ENCODE measurements at places on chromosomes 11 and 22.
A peak's percentile ranks its signal among the peaks of the same experiment; 100 is the strongest.

DNA sequence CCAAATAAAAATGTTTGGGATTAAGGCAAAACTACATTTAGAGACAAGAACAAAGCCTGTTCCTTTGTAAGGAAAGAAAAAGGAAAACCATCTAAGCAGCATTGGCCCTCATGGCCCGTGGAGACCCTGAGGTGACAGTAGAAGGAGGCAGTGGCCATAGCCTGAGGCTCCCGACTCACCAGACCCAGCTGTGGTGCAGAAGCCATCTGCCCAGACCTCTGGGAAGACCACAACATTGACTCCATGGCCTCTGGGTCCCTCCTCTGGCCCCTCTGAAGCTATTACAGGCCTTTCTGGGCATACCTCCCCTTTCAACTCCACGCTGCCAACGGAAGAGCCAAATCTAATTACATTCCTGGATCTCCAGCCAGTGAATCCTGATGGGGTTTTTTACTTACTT is 6.4 kb downstream of the PRAME start:
- DNase-seq: no peak

DNA sequence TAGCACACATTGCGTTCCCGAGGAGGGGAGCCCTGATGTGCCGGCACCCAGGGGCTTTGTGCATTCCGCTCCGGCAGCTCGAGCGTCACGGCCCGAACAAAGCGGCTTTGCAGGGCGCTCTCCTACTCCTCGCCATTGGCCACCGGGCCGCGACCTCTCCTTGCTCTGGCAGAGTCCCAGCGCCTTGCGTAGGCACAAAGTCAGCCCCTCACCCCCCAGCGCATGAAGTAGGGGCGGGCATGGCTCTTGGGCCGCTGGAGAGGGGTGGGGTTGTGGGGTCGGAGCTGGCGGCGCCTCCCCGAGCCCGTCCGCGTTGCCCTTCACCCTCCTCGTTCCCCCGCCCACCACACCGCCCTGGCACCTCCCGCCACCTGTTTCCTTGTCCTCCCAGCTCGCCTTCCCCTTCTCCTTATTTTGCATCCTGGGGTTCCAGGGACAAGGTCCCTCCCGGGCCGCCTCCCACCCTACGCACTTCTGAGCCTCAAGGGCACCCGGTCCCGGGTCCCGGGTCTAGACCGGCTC is 753 bp upstream of the PPARA start:
- DNase-seq: no peak

- no peak for DNase-seq
These were observed 644.2 kb downstream of the ETS1 start for GRCh38 chr11:127943152-127943551.

DNA sequence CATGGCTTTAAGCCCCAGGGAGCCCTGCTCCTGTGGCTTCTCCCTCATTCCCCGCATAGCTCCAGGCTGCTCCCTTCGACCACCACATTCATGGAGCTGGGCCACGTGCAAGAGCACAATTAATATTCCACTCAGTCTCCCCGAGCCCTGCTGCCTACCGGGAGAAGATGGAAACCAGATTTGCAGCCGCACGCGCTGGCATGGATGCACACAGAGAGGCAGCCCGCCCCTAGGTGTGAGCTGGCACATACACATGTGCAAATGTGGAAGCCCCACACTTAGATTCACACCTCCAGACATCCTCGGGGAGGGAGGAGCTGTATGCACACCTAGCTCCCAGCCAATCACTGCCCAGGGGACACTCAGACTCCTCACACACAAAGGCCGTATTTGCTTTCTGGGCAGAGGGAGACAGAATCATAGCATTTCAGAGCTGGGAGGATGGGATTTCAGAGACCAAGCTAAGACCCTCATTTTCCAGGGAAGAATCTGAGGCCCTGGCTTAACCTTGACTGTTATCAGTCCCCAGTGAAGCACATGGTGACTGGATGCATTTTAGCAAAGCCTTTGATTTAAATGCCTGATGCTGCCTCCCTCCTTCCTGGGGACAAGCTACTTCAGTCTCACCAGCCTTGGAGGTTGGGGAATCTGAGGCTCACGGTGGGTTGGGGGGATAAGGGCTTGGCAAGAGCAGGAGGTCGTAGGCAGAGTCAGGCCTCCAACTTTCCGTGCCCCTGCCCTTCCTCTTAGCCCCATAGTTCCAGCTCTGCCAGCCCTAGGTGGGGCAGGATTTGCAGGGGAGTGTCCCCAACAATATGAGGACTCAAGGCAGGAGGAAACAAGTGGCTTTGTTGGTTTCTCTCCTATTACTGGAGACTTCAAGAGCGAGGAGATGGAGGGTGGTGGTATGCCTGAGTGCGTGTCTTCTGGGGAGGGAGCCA is 5.3 kb upstream of the CREB3L1 start:
- DNase-seq: no peak

GRCh38 chr22:44394246-44395117 is 81.7 kb upstream of the SHISAL1 start:
- no peak for DNase-seq

GRCh38 chr11:60362241-60362640 is 16.1 kb upstream of the MS4A7 start:
- DNase-seq: no peak

DNA sequence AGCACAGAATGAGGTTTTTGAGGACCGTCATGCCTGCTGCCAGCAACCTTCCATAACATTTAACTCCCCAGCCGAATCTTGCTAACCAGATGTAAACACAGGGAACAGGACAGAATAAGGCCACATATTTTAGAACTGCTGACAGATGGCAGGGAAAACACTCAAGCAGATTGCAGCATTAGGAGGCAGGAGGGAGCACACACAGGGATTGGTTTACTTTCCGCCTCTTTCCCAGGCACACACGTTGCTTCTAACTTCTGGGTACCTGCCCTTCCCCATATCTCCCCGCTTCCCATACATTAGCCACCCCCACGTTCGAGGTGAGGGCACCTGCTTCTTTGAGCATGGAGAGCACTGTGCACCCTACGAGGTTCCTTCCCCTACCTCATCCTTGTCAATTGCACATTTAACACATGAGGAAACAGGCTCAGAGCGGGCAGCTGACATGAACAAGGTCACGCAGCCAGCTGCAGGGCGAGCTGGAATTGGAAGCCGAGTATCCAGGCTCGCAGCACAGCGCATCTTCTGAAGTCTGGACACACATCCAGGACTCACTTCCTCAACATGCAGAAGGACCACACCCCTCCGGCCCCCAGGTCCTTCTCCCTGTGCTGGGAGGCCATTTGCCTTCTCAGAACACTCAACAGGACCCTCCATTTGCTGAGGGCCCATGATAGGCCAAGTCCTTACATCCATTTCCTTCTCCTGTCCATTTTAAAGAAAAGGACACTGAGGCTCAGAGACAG is 18.7 kb downstream of the ASPHD2 start:
- no peak for DNase-seq

DNA sequence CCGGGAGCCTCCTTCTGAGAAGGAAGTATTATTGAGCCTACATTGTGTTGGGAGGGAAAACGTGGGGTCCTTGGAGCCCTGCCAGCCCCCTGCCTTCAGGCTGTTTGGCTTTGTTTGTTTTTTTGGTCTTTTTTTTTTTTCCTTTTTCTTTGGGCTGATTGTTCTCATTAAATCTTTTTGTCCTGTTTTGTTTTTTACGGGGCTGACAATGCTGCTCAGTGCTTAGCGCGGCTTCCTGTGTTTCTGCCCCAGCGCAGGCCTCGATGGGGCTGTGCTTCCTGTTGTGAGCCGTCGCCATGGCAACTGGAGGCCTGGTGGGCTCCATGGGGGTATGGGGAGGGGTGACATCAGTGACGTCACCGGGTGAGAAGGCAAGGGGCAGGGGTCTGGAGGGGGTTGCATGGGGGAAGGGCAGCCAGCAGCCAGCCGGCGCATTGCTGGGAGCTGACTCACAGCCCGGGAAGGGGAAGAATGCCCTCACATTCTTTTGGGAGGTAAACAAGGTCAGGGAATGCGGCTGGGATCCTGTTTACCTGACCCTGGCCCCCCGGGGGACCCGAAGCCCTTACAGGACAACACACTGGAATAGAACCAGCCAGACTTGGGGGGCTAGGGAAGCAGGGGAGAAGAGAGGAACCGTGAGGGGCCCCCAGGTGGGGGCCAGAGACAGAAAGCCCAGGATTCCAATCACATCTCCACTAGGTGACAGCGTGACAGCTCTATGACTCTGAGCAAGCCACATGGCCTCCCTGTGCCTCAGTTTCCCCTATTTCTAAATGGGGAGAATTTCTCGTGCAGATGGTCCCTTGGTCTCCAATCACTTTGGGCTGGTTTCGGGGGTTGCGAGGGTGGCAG is 22.2 kb upstream of the CBX7 start:
- DNase-seq: peak; percentile 80

DNA sequence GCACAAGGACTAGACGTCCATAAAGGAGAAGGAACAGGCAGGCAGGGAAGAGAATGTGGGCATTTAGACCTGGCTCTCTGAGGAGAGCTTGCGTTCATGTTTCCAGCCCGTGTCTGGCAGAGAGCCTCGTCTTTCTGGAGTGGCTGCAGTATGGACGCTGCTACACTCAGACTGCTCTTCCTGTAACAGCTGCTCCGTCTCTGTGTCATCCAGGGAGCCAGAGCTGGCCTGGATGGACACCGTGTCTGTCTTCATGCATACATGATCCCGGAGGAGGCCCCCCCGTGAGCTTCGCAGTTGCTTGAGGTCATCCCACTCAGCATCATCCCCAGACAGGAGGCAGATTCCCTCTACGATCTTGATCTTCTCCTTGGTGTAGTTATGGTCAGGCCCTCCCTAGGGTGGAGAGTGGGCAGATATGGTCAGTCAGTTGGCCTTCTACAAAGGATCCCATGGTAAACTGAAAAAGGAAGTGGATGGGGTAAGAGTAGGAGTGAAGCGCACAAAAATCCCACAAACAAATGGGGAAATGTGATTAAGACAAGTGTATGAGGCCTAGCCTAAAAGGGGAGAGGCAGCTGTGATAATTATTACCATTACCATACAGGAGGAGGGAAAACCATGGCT is 13.0 kb upstream of the CKAP5 start:
- DNase-seq: no peak

GRCh38 chr22:32411829-32412592 is at the start of gene RTCB:
Gene RTCB, minus strand, starts transcription at chr22:32412247. Its CDS starts 91 bp downstream, at chr22:32412156.
- peak; percentile 90 for DNase-seq

DNA sequence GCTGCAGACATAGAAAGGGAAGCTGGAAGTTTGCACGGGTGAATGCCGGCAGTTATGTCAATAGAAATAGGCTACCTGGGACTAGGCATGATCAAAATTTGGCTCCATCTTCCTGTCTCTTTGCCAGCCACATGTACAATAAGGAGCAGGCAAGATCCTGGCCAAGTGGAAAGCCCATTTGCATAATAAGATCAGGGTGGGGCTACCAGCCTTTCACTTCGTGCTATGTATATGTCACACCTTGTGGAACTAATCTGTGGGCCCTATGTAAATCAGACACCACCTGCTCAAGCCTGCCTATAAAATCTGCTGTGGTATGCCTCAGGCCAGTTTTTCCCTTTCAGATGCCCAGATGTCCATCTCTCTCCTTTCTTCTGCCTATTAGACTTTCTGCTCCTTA is 79.3 kb upstream of the DRD2 start:
- no peak for DNase-seq

GRCh38 chr22:36923131-36923788 is 9.8 kb downstream of the CSF2RB start:
- DNase-seq: no peak

DNA sequence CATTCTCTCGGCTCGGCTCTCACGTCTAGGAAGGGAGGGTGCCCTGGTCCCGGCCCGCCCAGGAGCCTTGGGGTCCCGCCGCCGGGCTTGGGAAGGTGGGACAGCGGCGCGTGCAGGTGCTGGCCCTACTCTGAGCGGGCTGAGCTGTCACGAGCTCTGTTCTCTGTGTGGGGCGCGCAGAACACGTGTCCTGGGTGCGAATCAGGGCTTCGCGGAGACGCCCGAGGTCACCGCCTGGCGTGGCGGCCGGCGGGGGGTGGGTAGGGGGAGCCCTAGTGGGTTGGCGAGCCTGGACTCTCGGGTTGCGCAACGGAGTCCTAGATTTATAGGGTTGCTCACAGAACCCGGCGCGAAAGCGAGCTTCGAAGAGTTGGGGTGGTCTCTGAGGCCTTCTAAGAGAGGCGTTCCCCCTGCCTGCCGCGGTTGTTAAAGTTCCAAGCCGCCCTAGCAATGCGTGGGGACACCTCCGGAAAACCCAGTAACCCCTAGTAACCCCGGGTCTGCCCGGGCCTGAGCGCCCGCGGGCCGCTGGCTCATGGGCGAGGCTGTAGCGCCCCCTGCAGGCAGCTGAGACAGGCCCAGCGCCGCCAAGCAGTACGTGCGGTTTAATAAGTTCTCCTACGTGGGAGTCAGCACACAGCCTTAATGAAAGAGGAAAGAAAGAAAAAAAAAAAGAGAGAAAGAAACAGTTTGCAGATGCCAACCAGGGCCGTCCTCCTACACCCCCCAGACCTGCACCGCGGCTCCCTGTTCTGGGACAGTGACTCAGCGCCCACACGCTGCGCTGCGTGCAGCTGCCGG is 2.7 kb downstream of the ADM start:
- DNase-seq: peak; percentile 77

GRCh38 chr11:130467116-130467900 is 18.9 kb downstream of the ADAMTS15 start:
- DNase-seq: no peak

All from CD4-positive, alpha-beta T cell treated with Interleukin-6 at 100 ng/mL for 8 hours (primary cell).